ENCODE measurements at places on chromosomes 6 and 20.

GRCh38 chr6:159105716-159106115, 60.9 kb upstream of the TAGAP start:
- no peak for DNase-seq

DNA sequence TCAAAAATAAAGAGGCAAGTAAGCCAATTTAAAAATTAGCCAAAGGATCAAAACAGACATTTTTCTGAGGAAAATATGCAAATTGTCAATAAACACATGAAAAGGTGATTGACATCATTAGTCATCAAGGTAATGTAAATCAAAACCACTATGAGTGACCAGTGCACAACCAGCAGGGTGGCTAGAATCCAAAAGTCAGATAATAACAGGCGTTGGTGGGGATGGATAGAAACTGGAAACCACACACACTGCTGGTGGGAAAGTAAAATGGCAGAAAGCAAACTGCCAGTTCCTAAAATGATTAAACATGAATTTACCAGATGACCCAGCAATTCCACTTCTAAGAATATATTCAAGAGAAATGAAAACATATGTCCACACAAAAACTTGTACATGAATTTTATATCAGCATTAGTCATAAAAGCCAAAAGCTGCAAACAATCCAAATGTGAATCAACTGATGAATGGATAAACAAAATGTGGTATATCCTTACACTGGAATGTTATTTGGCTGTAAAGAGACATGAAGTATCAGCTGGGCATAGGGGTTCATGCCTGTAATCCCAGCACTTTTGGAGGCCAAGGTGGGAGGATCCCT, 74.8 kb upstream of the MBOAT1 start:
- peak; percentile 47 for DNase-seq

DNA sequence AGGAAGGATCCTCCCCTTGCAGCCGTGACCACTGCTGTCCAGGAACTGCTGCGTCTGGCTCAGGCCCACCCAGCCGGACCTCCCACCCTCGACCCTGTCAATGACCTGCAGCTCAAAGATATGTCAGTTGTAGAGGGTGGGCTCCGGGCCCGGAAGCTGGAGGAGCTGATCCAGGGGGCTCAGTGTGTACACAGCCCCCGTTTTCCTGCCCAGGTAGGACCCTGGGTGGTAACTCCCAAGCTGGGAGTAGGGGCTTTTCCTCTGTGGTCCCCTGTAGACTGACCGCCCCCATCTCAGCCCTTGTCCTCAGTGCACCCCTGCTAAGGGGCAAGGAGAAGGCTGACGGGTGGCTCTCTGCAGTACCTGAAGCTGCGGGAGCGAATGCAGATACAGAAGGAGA, 3.6 kb downstream of the DXO start:
- DNase-seq: no peak

DNA sequence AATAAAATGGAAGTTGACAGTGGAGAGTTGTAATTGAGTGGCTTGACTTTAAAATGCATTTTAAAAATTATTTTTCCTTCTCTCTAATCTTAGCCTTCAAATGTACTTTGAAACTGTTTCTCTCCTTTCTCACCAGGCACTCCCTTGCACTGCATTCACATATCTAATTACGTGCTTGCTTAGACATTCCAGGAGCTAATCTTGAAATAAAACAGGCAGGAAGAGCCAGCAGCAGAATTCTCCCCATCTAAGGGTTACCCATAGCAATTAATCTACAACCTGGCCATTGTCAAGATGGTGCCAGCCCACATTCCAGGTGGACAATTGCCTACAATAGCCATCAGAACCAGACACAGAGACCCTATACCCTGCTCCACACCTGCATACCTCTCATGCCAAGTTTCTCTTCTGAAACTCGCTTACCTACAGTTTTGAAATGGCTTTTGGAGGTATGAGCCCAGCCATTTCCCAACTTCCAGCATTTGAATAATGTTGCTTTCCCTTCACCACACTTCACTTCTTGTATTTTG, 167.6 kb upstream of the GJE1 start:
- DNase-seq: no peak

GRCh38 chr20:50237349-50237748, 46.7 kb downstream of the CEBPB start:
- no peak for DNase-seq

DNA sequence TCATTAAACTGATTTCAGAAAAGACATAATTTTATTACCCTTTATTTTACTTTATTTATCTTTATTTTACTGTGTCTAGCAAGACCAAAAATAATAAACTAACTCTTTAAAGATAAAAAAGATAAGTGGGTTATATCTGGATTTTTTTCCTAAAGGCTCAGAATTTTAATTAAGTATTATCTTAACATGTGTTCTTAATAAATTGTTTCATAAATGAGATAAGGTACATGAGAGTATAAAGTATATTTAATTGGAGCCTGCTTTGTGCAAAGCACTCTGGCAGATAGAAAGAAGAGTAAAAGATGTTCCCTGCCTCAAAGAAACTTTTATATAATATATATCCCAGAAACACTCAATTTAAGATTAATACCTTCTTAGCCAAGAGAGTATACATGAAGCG, 8.7 kb upstream of the FAM135A start:
- no peak for DNase-seq

DNA sequence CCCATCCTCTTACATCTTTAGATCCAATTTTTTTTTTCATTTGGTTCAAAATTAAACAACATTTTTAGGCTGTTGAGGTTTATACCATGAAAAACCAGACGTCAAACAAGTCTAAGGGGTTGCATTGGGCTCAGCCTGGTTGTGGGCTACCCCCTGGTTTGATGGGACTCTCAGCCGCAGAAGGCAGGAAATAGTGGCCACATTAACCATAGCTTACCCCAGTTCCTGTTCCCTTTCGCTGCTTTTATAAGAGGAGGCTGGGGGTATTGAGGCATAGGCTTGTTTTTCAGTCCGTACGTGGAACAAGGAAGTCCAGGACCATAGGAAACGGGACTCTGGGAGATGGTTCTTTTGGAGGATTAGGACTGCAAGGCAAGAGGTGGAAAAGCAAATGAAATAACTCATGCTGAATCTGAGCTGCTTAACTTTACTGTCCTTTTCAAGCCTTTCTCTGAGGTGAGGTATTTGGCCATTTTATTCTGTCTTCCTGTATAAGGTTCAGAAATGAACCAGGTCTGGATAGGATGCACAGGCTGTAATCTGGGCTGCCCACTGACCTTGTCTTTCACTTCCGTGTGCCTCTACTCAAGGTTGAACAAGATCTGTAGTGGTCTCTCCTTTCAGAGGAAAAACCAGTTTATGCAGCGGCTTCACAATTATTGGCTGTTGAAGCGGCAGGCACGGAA, 7.7 kb downstream of the BRPF3 start:
- no peak for DNase-seq

GRCh38 chr6:149071997-149072396, 245.5 kb upstream of the TAB2 start:
- no peak for DNase-seq

DNA sequence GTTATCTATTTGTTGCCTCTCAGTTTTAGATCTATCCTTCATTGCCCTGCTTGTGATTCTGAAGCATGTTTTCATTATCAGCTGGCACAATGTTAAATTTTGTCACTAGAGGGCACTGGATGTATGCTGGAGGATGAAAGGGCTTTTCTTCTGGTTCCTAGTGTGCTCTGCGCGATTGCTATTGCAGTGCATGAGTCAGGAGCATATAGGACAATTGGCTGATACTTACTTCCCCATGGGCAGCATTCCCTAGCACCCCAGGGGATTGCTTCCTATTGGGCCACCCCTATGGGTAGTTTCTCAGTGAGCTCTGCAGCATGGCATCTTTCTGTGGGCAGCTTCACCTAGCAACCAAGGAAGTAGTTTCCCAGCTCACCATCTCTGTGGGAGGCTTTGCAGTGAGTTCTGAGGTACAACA, 280.3 kb upstream of the SYNCRIP start:
- peak; percentile 66 for DNase-seq

- no peak for DNase-seq
Observed at GRCh38 chr20:33664085-33664761, 2.1 kb downstream of the C20orf144 start.

All from astrocyte of the hippocampus (primary cell).